Nephron progenitor cell (in vitro differentiated cells): ENCODE measurements at places on chromosomes 6 and 20.

DNA sequence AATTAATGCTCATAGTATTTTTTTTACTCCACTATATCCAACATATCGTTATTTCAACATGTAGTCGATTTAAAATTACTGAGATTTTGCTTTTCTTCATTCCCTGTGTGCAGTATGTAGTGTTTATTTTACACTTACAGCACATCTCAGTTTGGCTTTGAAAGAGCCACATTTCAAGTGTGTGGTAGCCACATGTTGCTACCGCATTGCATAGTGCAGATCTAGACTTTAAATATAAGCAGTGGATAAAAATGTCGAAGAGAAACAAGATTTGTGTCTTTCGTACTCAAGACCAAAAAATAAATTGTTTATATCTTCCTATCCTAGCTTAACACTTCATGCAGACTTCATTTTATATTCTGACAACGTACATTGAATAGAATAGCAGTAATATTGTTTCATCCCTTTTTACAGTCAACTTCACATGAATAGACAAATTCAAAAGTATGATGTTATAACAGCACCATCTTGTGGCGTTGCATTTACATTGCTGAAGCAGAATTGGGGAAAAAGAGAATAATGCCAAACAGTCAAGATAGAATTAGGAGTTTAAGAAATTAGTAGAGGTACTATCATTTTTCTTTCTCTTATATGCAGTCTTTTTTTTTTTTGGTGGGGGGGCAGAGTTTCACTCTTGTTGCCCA lies 29.9 kb downstream of the FBXO5 start:
- DNase-seq, result no peak

GRCh38 chr6:91273729-91274128 lies 686.9 kb upstream of the MAP3K7 start:
- no peak for DNase-seq

GRCh38 chr20:63156221-63156671 lies 59.7 kb downstream of the YTHDF1 start:
- no peak for DNase-seq

- no peak for DNase-seq
Measured at GRCh38 chr20:36969051-36969450, 17.5 kb upstream of the SAMHD1 start.

GRCh38 chr6:157229132-157229618 lies 94.1 kb downstream of the TMEM242 start:
- no peak for DNase-seq

- DNase-seq, result no peak
Measured at GRCh38 chr6:169665289-169665688, 36.5 kb downstream of the WDR27 start.

DNA sequence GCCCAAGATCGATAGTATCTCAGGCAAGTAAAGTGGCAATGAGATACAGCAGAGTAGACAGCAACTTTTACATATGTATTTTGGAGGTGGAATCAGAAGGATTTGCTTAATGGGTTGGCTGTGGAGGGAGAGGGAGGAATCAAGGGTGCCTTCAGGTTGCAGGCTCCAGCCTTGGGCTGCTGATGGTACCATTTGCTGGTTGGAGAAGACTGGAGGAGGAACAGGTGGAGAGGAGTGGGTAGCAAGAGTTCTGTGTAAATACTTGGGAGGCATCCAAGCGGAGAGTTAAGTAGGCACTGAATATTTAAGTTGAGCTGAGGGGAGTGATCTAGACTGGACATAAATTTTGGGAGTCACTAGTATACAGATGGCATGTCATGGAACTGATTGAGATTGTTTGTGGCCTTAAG lies 5.2 kb downstream of the BICRAL start:
- peak; percentile 14 for DNase-seq

DNA sequence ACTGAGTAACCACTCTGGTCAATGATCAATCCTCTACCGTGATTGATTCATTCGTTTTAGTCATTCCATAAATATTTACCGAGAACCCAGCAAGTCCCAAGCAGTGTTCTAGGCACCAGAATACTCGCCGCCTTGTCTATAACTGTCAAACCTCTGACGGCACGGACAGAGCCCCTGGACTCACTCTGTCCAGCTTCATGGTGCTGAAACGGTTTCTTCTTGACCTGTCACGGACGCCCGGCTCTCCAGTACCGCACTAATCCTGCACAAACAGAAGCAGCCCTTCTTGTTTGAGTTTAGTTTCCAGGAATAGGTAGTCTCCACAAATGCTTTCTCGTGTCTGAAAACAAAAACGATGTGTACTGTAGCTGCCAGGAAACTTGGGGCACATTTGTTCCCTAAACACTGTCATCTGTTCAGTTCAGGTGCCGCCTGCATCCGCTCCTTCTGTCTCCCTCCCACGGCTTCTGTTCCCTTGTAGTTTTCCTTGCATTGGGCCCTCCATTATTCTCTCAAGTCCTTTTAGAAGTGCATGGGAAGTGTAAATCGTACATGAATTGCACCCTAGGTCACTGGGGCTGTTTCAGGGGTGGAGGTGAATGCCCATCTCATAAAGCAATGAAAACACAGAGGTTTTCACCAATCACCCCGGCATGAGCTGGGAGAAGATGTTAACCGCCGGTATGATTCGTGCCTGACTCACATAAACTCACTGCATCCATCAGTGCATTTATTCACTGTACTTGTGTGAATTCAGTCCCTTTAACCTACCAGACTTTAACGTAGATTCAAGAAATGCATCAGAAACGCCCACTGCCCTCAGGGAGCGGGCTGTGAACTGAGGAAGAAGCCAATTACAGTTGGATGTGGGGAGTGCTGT lies 209.3 kb upstream of the CDH4 start:
- peak; percentile 20 for DNase-seq
